NCI-H1092 treated with DMSO at 0.1 percent for 48 hours (cell line): ENCODE measurements at places on chromosomes 7 and 10.

DNA sequence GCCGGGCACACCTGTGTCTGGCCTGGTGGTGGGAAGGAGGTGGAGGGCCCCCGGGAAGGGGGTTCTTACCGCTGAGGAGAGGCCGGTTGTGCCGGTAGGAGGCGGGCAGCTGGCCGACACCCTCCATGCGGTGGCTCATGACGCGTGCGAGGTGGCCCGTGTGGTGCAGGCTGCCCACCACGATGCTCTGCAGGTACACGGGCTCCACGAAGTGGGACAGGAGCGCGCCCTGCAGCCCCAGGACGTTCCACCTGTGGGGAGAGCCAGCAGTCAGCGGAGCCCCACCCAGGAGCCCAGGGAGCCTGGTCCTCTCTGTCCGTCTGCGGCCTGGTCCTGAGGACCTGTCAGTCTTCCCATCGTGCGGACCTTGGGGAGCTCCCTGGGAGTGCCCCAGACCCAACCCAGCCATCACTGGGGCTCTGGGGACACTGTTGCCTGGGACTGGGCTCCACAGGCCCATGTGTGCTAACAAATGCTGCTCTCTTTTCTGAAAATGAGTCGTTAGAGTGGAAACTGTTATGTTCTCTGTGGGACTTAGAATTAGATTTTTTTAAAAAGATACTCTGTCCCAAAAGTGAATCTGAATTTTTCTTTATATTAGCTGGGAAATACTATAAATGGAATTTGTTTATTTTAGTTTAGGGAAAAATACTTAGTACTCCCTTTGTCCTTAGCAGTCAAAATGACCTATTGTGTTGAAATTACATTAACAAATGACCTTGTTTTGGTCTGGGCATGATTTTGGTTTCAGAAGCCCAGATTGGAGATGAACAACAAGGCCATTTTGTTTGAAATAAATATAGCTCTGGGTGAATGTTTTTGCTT is 143.9 kb downstream of the WDR37 start:
- no peak for DNase-seq

- DNase-seq = no peak
Observed at GRCh38 chr7:133641436-133641835, 388.6 kb downstream of the EXOC4 start.

DNA sequence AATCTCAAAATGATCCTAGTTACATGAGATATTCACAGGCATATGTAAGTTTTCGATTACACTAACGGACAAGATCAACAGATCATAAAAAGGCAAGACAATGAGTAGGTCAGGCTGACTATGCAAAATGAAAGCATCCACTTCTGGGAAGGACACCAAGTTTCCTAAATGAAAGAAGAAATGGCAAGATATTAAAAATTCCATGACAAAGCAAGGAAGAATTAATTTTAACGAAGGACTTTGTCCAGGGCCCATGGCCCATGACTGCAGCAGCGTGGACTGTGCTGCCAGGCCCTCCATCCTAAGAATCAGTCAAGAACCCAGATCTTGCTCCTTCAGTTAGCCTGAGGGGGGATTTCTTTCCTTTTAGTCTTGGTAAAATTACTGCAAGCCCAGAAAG is 182.4 kb upstream of the FRMD4A start:
- DNase-seq = no peak

- no peak for DNase-seq
Observed at GRCh38 chr7:124009321-124009720, 23.5 kb downstream of the TMEM229A start.

DNA sequence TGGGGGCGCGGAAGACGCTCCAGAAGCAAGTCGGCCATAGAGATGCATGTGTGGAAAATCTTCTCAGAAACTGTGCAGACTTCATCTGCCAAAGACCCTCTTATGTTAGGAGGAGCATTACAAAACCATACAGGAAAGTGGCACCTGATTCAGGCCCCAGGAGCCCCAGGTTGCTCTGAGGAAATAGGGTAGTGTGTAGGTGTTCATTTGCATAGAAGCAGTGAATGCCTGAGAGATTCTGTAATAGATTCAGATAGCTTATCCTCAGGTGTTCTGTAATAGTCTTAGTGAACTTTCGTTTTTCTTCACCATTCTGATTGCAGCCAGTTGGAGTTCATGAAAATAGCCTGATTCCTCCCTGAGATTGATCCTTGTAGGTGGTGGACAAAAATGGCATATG is 106.4 kb upstream of the GJD4 start:
- no peak for DNase-seq

DNA sequence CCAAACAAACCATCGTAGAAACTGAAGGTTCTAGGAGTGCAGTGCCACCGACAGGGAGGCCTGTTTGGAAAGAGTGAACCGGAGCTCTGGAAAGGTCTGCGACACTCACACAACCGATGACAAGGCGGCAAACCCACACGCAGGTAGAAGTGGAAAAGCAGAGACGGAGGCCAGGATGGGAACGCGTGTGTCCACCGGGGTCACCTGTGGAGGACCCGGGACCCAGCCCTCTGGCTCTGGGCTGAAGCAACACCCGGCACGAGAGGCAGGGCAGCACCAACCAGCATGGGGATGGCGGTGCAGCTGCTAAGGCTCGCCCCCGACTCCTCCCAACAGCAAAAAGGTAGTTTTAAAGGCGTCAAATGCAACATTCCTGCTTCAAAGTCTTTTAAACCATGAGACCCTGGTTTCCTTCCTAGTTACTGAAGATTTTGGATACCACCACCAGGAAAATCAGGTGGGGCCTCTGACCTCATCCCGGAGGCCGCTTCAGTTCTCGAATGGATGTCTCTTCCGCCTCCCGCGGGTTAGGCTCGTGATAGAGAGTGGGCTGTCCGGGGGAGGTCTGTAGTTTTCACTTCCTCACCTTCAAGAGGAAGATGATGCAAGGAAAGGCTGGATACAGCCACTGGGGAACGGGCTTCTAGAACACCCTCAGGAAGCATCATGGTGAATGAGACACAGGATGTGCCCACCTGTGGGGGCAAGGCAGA is 115.5 kb downstream of the SMURF1 start:
- no peak for DNase-seq
